CD4-positive, alpha-beta T cell treated with Interleukin-6 at 100 ng/mL for 8 hours (primary cell): ENCODE measurements at places on chromosomes 12 and 14.

DNA sequence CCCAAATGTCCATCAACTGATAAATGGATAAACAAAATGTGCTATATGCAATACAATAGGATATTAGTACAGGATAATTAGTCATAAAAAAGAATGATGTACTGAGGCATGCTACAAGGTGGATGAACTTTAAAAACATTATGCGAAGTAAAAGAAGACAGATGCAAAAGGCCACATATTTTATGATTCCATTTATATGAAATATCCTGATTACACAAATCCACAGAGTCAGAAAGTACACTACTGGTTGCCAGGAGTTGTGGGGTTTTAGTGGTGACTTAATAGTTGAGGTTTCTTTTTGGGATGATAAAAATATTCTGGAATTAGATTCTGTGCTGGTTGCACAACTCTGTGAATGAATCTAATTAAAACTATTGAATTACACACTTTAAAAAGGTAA is 12.6 kb downstream of the TRIM9 start:
- no peak for DNase-seq

- no peak for DNase-seq
These were observed 2.5 kb downstream of the KDM5A start for GRCh38 chr12:386651-387050.

DNA sequence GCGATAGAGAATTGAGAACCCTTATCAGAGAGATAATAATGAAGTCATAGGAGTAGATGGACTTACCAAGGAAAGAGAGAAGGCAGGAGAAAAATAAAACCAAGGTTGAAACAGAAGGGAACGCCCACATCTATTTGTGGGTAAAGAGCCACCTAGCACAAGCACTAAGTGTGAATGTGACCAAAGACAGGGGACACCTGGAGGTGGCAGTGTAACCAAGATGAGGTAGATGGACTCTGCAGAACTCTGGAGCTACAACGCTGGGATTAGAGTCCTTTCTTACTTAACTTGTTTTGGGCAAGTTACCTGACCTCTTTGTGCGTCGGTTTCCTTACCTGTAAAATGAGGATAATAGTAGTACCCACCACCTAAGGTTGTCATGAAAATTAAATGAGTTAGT is 101.9 kb downstream of the SLC5A8 start:
- DNase-seq: no peak

DNA sequence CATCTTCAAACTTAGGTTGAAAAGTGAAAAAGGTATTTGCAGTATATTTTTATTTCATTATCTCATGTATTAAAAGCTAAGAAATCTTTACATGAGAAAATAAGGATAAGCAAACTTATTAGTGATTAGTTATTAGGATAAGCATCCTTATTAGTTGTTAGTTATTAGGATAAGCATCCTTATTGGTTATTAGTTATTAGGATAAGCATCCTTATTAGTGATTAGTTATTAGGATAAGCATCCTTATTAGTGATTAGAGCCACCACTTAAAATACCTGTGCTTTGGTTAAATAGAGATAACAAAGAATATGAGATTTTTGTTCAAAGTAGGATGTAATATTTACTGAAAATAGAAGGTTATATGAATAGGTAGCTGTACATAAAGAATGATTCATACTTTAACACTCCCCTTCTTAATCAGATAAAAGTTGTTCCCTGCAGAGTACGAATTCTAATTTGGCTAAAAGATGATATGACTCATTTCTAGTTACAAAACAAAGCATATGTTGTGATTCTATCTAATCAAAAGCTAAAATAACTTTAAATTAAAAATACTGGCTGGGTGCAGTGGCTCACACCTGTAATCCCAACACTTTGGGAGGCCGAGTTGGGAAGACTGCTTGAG is 56.4 kb downstream of the KDM5A start:
- no peak for DNase-seq

DNA sequence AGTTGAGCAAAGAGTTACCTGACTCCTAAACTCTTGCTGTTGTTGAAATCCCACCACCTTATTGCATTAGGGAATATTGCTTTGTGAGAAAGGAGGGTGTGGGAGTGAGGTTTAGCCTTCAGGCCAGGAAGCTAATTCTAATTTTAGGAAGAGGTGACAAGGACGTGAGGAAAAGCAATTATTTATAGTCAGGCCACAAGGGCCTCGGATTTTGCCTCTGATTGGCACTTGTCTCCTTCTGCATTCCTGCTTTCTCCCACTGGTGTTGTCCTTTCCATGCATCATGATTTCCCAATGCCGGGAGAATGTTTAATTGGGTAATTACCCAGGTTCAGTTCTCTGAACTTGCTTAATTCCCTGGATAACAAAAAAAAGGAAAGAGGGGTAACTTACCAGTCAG is 37.9 kb upstream of the SLC38A2 start:
- no peak for DNase-seq

- DNase-seq: peak; percentile 47
These were observed 183.4 kb upstream of the PPFIA2 start for GRCh38 chr12:81942594-81942993.

GRCh38 chr14:92753250-92753649 is 4.8 kb upstream of the LGMN start:
- no peak for DNase-seq

- no peak for DNase-seq
These were observed 20.5 kb downstream of the CKB start for GRCh38 chr14:103501921-103502669.

DNA sequence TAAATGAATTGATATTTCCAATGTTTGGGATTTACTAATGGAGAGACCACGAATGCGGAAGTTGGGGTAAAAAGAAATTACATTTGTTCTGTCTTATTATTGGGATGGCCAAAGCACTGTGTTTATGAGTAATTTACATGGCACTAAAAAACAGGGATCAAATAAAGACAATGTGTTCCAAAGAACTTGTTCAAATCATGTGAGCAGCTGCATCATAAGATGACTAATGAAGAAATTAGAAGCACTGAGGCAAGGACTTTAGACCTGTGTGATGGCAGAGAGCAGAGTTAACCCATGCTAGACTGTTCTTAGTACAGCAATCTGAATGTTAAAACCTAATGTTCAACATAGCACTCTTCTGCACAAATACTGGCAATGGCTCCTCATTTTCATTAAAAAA is 34.3 kb upstream of the DCN start:
- DNase-seq: no peak

GRCh38 chr12:5588176-5588575 is 156.3 kb downstream of the NTF3 start:
- no peak for DNase-seq

- DNase-seq: no peak
These were observed 142.9 kb upstream of the PZP start for GRCh38 chr12:9351136-9351535.

- no peak for DNase-seq
These were observed 23.1 kb upstream of the FBXO21 start for GRCh38 chr12:117213295-117213808.

DNA sequence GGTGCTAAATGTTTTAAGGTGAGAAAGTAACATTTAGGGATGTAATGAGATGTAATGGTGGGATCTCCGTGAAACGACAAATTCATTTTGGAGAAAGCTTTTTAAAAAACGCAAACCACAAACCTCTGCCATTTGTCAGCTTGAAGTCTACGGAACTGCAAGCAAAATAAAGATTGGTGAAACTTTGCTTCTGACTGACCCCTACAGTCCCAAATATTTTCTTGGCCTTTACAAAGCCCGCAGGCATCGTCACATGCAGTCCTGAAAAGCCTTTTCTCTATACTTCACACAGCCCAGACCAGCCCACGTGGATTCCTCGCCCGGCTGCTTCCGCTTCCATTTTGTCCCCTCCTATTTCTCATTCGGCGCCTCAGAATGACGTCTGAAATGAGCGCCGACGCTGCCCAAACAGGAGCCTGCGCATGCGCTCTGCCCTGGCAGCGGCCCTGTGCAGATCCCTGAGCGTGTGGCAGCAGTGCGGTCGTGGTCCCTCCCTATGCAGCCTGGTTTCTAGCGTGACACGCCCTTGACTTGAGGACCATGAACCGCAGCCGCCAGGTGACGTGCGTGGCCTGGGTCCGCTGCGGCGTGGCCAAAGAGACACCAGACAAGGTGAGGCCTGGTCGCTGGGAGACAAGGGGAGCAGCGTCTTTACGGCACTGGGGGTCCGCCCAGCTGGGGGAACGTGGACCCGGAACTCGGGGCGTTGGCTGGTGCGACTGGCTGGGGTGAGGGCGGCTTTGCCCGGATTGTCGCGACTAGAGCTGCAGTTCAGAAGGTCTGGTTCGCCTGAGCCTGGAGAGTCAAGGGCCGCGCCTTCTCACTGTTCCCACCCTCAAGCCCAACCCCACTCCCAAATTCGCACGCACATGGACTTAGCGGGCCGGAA is at the start of gene PWP1:
Gene PWP1, plus strand, starts transcription at position 440 of the 889 bp plus-strand sequence. Its CDS starts 101 bp downstream, at position 541.
- peak; percentile 94 for DNase-seq

- DNase-seq: no peak
These were observed 96.5 kb downstream of the PPP1R12A start for GRCh38 chr12:79838359-79838758.

GRCh38 chr12:4148418-4149056 is 125.0 kb upstream of the CCND2 start:
- peak; percentile 60 for DNase-seq

GRCh38 chr12:19014240-19014639 is 115.3 kb upstream of the PLEKHA5 start:
- DNase-seq: no peak

- no peak for DNase-seq
These were observed 90.3 kb downstream of the ATP2B1 start for GRCh38 chr12:89618113-89618862.

GRCh38 chr12:30972035-30972434 is 45.5 kb downstream of the TSPAN11 start:
- no peak for DNase-seq

DNA sequence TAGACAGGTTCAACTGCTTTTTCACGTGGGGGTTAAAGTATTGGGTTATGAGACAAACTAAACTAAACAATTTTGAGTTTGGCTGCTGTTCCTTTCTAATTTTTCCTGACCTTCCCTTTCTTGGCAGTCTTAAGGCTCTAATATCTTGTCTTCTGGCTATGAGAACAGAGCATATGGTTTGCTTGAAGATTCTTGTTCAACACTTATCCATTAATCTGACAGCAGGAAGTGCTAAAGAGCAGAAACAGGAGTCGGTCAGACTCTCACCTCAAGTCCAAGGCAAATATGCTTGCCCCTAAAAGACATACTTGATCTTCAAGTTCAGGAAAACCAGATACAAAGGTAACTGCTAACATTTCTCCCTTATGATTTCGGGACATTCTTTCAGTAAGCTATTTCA is 52.6 kb upstream of the KCNJ8 start:
- DNase-seq: no peak

DNA sequence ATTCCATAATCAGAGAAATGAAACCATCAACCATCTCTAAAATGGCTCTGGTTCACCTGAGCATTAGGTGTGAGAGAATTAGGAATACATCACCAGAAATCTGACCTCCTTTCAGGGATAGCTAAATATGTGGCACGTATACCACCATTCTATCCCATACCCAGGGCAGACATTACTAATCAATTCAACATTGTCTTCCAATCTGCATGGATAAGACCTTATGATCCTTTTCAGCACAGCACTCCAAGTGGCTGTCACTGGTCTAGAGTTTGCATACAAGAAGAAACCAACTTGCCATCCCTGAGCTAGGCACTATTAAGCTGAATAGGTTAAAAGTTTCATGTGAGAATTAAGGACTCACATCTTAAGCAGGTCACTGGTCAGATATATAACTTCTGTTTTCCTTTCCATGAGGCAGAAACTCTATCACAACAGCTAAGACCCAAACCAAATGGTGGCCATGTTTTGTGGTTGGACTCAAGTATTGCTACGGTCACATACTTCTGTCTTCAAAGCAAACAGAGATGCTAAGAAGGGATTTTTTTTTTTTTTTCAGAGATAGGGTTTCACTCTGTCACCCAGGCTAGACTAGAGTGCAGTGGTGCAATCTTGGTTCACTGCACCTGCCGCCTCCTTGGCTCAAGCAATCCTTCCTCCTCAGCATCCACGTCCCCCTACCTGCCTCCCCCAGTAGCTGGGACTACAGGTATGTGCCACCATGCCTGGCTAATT is 249.0 kb downstream of the DPF3 start:
- DNase-seq: no peak

GRCh38 chr14:32677129-32677780 is 261.4 kb upstream of the NPAS3 start:
- no peak for DNase-seq

- no peak for DNase-seq
These were observed 826 bp upstream of the CACNA1C start for GRCh38 chr12:2051700-2052621.

GRCh38 chr12:27319409-27319808 is 13.2 kb upstream of the BMAL2 start:
- no peak for DNase-seq

- no peak for DNase-seq
These were observed 18.7 kb downstream of the DTX1 start for GRCh38 chr12:113075137-113075683.

DNA sequence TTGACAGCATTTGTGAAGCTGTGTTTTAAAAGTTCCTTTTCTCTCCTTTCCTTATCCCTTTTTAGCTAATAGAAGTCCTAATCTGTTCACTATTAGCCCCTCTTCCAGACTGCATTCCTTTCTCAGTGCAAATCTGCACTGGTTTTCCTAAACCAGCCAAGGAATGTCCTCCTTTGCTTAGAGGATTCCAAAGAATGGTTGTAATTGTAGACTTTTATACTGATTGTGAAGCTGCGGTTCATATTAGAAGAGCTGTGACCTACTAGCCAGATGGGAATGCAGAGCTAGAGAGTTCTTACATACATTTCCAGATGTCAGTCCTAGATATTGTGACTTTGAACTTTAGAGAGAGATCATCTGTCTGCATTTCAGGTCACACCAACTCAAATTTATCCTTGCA is 79.8 kb downstream of the MYRFL start:
- no peak for DNase-seq

- no peak for DNase-seq
These were observed 20.1 kb downstream of the NOVA1 start for GRCh38 chr14:26577711-26578110.

DNA sequence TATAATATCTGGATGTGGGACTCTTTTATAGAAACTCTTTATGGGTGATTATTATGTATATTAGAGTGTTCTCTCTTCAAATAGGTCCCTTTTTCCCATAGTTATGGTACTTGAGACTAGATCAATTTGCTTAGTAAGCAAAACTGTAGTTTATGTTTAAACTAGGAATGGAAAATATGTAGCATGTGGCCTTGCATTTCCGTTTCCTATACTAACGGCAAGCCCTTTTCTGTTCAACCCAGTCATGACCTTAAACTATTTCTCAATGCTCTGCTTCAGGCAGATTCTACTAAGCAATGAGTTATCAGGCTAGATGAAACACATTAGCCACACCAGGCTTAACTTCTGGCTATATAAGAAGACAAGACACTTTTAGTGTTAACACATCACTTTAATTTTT is 84.6 kb downstream of the OTOGL start:
- DNase-seq: no peak

- no peak for DNase-seq
These were observed 43.6 kb upstream of the NAA30 start for GRCh38 chr14:57346741-57347140.

GRCh38 chr14:20346713-20347112 is 3.3 kb downstream of the PARP2 start:
- DNase-seq: no peak

DNA sequence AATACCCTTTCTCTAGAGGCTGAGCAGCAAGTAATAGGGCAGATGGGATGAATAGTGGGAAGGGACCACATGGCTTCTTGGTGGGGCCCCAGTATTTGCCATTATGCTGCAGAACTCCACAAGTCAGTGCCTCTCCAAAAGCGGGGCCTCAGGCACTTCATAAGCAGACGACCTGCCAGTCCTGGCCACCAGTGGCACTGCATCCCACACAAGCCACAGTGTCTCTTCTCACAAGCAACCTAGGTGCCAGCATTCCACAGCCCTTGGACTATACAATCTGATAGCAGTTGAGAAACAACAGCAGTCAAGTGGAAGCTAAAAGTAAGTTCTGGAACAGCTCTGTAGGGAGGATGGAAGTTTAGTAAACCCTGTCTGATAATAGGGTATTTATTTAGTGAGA is 4.2 kb upstream of the SLC8A3 start:
- no peak for DNase-seq
